RWPE1 (cell line): ENCODE measurements at places on chromosomes 5 and 9.
A peak's percentile ranks its signal among the peaks of the same experiment; 100 is the strongest.

DNA sequence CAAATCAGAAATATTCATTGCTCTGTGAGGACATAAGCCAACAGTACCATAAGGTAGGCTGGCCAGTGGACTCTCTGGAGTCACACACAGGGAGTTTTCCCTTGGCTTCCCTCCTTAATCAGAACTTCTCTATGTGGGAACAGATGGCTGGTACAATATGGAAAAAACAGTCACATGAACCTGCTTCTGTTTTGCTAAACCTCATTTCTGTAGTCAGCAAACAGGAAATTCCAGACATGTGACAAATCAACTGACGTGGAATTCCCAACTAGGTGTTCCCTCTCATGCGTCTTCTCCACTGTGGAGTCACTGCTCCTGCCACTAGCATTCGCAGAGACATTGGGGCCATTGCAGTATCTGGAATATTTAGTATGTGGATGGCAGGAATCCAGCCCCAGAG lies 617.6 kb downstream of the KIF4B start:
- peak; percentile 31 for DNase-seq

DNA sequence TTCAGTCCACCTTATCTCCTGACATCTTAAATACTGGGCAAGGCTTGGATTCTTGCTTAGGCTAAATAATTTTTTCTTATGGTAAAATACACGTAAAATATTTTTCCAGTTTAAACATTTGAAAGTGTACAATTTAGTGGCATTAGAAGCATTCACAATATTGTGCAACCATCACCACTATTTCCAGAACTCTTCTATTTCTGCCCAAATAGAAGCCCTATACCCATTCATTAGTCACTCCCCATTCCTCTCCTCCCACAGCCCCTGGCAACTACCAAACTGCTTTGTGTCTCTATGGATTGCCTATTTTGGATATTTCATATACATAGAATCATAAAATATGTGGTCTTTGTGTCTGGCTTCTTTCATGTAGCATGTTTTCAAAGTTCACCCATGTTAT lies 57.6 kb downstream of the IL31RA start:
- no peak for DNase-seq

DNA sequence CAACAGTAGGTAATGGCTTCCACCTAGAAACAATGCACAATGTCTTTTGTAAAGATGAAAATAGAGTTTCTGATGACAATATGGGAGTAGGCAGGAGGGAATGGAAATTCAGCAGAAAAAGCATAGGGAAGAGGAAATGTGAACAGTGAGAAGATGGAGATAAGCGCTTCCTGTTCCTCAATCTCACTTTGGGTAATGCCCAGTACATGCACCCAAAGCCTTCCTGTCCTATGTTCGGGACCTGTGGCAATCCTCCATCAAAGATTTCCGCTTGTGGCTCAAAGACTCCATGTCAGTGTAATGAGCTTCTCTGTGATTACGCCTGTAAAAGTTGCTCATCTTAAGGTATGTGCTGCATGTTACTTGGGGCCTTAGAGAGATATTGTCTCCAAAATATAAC lies 2.7 kb downstream of the UGT3A1 start:
- no peak for DNase-seq

GRCh38 chr5:137398154-137398553 lies 101.0 kb downstream of the SPOCK1 start:
- no peak for DNase-seq

DNA sequence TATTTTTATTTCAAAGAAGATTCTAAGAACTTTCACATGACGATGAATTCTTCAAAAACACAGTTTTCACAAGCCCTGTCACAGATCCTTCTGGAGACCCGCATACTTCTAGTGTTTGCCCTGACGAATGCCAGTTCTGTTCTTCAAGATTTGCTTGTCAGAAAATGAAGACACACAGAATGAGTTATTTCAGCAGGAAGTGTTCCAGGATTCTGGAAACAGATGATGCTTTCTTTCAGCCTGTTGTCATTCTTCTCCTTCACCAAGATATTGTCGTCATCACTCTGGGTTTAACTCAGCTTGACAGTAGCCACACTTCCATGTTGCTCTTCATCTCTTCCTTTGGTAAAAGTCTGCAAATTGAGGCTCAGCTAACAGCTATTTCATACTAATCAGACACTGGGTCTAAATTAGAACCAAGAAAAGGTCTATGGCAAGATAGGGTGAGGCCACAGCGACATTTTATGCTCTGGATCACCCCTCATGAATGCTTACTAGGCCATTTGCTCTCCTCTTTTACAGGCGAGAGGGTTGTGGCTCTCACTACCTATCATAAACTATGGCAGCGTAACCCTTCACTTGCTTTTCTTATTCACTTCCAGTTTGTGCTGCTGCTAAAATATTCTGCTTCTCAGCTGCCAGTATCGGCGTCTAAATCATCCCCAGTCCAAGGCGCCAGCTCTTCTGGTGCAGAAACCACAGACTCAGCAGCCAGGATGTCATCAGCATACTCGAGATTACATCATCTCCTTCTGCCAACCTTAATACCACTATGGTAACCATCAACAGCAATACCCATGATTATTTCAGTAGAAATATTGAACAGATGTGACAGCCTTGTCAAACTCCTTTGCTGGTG lies 159.6 kb upstream of the TBCA start:
- no peak for DNase-seq

DNA sequence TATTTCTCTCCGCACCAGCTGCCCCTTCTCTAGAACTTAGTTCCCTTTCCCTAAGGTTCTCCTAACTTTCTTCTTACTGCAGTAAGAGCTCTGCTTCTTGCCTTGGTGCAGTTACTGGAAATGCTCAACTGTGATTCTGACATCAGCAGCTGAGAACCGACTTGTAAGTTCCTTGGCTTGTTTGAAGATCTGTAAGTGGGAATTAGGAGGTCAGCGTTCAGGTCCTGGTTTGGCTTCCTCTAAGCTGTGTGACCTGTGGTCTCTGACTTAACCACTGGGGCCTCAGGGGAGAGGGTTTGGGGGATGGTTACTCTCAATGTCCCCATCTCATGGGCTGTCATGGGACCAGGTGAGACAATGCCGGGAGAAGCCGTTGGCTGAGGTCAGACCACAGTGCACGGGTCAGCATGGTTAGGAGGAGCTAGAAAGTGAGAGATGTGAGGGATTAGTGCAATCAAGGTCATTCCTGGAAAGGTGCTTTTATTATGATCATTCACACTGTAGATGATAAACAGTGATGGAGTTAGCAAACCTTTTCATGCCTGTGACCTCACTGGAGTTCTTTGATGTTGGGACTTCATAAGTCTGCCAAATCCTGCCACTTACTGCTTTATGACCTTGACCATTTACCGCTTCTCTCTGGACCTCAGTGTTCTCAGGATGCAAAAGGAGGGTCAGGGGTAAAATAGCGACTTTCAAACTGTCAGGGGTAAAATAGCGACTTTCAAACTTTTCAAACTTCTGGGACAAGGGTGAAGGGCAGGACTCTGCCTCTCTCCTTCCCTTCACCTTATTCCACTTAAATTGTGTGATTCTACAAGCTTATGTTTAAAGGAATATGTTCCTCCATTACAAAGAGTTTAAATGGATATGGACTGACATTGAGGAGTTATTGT lies 7.3 kb downstream of the PAPPA start:
- no peak for DNase-seq

DNA sequence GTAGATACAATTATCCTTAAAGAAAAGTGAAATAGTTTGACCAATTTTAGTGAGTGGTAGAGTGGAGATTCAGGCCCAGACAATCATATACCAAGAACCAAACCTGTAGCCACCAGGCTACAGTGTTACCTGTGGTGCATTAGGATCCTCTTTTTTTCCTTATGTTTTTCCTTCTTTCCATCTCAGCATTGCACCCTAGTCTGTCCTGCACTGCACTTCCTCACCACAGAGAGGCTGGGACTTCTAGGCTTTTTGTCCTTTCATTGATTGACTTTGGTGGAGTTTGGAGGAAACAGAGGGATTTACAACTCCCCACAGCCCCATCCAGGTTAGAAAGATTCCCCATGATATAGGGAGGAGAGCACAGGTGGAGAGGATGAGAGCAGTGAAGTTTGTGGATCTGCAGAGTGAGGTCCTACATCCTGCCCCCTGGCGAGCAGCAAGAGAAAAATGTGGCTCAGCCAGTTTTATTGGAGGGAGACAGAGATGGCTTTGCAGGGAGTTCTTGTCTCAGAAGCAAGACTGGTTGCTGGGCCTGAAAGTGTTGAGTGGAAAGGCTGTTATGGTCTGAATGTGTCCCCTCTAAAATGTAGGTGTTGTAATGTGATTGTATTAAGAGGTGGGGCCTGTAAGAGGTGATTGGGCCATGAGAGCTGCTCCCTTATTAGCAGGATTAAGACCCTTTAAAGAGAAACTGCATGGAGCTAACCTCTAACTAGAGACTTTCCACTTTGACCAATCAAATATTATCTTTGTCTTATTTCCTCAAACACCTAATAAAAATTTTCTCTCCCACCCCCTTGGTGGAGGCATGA lies 36.2 kb downstream of the KIF4B start:
- DNase-seq, result no peak

- no peak for DNase-seq
Observed at GRCh38 chr9:1490341-1491232, 440.4 kb downstream of the DMRT2 start.

GRCh38 chr5:112951124-112951702 lies 25.4 kb upstream of the DCP2 start:
- DNase-seq, result no peak

DNA sequence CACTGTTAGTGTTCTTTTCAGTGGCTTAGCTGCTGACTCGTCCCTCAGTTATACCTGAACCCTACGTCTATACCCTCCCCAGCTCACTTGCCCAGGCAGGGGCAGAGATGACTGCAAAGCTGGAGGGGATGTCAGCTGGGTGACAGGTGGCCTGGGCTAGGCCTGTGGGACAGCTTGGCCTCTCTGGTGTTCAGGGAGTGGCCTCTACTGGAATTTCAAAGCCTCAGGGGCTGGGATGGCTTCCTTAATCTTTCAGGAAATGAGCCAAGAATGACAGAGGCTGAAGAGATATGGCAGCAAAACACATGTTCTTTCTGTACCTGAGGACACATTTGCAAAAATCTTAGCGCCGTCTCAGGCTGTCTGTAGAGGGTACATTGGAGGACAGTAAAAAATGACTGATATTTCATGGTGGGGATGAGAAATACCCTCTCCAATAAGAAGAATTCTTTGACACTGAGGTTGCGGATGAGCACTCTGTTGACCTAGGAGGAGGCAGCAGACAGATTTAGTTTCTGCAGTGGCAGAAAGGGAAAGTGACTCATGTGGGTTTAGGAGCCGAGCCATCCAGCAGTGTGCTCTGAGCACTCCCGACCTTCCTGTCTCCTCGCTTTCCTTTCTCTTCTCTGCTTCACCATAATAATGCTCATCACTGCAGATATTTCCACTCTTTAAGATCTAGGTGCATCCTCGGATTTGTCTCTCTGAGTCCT lies 54.4 kb downstream of the ENTREP1 start:
- DNase-seq, result peak; percentile 65

- no peak for DNase-seq
Observed at GRCh38 chr5:155222393-155222792, 208.8 kb downstream of the KIF4B start.

GRCh38 chr5:8807636-8808035 lies 738.2 kb downstream of the SEMA5A start:
- no peak for DNase-seq

DNA sequence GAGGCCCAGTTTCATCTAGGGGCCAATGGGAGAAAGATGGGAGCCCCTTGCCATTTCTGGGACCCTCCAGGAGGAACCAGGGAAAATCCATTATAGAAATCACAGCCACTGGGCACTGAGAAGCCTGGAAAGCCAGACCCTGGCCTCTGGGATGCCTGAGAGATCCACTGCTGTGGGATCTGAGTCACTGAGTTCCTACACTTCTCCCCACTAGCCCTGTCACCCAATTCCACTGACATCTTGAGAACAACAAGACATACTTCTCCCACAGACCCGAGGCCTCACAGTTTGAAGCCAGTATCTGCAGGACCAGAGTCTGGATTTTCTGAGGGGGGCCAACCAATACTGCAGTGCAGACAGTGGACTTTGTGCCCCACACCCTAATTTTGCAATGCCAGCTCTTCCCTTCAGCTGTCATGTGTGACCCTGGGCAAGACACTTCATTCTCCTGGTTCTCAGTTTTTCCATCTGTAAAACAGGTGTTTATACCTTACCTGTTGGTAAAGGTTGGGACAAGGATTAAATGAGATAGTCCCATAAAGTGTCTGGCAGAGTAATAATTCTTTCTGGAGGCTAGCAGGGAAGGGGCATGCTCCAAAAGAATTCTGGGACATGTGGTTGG lies 46.5 kb downstream of the CXXC5 start:
- DNase-seq, result no peak

GRCh38 chr5:111372799-111373198 lies 139.5 kb downstream of the STARD4 start:
- DNase-seq, result no peak

- no peak for DNase-seq
Observed at GRCh38 chr5:138541511-138542179, 1.4 kb downstream of the ETF1 start.

DNA sequence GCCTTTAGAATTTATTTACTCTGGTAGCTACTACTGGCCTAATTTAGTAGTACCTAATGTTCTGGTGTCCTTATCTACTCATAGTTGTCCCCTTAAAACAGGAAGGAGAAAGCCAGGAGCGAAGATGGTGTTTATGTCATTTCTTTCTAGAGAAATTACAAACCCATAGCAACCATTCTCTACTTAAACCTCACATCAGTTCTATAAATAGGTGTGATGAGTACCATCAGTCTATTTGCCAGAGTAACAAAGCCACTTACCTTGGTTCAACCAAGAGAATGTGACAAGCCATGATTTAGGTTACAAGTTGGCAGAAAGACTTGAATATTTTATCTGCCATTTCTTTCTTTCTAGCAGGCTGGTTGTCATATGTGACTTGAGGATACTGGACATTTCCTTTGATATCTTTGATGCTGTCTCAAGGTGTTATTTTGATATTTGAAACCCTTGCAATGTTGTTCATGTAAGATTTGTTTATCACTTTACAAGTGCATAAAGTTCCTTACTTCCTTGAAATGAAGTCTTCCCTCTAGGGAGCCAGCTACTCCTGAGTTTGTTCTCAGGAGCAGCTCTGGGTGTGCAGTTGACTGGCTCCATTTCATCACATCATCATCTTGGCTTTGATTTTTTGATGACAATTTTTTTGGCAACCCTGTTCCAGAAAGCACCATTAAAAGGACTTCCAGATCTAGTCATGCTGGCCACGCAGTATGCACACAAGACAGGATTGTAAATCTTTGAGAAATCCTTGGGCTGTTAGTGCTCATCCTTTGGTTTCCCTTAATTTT lies 286.8 kb downstream of the ARHGAP26 start:
- DNase-seq, result no peak
